ENCODE measurements at places on chromosomes 11 and 22.

DNA sequence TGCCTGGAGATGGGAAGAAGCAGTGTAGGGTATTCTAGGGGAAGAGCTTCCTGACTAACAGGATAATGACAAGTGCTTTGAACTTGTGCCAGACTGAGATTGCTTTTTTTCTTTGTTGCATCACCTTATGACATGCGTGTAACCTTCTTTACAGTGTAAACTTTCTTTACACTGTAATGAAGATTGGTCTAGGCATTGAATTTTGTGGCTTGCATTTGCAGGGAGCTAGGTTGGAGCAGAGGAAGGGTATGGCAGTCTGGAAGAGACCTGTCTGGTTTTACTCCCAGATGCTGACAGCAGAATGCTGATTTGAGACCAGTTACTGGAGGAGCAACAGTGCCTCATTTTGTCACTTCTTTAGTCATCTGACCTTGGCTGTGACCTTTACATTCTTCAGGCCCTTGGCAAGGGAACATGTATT is 5.6 kb downstream of the DDB2 start:
- peak; percentile 57 for DNase-seq

- peak; percentile 17 for DNase-seq
These were observed 33.8 kb downstream of the SYT13 start for GRCh38 chr11:45252134-45252856.

DNA sequence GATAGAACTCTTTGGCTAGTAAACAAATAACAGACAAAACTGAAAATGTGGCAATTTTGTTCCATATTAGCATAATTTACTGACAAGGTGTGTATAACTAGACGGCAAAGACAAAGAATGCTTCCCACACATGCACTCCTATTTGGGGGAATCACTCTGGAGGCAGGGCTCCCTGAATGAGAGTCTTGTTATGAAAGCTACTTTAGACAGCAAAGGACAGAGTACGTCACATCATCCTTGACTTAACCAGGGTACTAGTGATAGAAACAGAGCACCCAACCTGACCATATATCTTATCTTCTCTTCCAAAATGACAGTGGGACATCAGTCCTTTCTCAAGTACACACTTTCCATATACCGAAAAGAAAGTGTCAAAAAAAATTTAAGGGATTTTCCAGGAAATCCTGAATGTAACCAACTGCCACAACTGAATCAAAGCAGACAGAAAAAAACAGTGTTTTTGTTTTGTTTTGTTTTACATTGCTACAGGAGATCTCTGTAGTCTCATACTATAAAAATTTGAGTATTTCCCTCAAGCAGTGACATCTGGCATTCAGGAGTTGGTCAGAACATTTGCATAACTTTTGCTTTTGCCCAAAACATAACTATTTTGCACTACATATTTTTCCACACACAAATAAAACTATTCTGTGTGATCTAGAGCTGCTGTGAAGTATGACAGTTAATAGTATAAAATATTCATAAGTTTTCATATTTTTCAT is 98.9 kb downstream of the ARHGAP20 start:
- DNase-seq: no peak

- DNase-seq: no peak
These were observed 789 bp upstream of the CBX7 start for GRCh38 chr22:39153220-39153717.

GRCh38 chr22:29954203-29954855 is 71.4 kb downstream of the MTMR3 start:
- no peak for DNase-seq

DNA sequence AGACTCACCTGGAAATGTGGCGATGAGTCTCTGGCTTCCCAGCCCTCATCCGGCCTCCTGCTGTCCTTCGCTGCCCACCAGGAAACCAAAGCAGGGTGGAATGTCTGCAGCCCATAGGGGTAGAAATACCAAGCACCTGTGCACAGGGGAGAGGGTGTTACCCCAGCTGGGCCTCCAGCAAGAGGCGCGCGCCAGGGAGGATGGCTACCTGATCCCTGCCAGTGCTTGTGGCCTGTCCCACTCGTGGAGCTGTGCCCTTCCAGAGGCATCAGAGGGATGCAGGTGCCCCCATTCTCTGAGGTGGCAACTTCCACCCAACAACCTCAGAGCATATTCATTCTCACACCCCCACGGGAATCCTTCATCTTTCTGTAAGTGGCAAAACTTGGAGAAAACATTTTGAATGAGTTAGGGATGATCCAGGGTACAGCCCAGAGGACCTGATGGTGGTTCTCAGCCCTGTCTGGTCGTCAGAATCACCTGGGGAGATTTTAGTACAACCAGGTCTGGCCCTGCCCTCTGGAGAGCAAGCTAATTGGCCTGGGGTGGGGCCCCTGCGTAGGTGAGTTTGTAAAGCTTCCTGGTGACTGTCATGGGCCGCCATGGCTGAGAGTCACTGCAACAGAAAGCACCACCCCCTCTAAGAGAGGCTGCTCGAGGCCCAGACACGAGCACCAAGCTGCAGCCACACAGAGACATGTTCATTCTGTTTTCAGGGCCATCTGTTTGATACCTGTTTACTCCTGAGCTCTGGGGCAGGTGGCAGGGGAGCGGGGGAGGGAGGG is 9.9 kb downstream of the SUN2 start:
- DNase-seq: no peak

DNA sequence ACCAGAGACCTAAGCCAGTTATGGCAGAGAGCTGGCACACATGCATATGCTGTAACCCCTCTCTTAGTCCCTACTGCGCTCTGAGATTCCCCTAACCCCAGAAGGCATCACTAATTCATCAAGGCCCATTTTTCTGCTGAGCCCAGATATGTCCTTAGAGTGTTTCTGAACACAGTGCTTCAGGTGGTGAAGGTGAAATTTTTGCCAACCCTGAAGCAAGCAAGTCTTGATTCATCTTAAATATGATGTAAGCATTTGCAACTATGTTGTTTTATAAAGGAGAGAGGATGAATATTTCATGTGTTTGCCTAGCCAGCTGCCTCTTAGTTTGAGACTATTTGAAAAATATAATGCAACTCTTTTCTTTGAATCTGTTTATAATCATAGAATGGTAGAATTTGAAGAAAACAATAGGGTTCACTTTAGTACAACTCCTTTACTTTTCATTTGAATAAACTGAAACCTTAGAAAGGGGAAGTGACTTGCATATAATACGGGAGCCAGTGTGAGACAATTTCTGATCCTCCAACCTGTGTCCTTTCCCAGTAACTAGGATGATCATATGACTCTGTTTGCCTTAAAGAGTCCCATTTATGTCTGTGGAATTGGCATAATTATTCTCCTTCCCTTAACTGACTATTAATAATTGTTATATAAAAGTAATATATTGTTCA is 194.3 kb upstream of the MTNR1B start:
- DNase-seq: no peak

Measured in fibroblast of skin of right quadriceps (primary cell).